Endothelial cell (in vitro differentiated cells): ENCODE measurements at places on chromosomes 6 and 20.

DNA sequence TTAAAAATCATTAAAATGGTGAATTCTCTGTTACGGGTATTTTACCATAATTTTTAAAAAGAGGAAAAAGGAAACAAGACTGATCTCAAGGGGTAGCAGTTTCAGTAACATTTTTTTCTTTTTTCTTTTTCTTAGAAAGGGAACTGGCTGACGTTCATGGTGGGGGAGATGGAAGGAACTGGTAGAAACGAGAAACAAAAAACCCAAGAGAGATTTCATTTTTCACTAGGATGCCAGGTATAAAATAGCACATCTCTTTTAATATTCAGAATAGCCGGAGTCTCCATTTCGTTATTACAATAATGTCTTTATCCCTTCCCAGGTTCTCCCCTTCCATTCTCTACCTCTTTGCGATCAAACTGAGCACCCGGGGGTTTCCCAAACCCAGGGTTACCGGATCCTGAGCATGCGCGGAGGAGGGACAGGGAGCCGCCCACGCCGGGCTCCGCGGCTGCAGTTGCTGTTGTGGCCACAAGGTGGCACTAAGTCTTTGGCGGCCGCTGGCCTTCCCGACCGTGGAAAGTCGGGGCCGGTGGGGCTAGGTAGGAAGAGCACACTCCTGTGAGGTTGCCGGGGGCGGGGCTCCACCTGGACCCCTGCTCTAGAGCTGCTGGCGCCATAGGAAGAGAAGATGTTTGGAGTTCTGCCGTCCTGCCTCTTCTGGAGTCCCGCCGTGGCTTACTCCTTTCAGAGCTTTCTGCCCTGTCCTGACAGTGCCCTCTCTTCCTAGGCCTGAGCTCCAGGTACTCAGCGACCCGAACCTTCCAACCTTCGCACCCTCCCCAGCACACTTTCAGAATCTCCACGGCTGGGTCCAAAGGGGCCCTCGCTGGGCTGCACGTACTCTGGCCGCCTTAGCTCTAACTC is 146.8 kb downstream of the SH3BGRL2 start:
- DNase-seq, result peak; percentile 86

DNA sequence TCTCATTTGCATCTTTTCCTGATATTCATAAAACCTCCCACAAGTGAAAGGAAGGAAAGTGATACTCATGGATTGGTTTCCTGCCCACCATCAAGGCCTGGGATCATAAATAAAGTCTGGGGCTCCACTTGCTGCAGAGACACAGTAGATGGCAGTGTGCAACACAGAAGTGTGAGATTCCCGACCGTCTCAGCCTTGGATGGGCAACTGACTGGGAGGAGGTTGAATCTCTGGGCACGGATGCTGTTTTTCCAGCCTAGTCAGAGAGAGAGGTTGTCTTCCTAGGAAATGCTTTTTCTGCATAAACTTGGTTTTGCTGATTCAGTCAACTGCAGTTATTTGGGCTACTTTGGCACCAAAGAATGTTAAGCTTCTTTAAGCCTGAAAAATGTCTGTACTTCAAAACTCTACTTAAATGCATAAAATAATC is 9.9 kb upstream of the RFPL4B start:
- DNase-seq, result peak; percentile 61

- DNase-seq, result no peak
These were observed 16.2 kb downstream of the GABRR2 start for GRCh38 chr6:89298680-89299465.

- DNase-seq, result no peak
These were observed 55.9 kb downstream of the BCAS4 start for GRCh38 chr20:50850721-50851286.

DNA sequence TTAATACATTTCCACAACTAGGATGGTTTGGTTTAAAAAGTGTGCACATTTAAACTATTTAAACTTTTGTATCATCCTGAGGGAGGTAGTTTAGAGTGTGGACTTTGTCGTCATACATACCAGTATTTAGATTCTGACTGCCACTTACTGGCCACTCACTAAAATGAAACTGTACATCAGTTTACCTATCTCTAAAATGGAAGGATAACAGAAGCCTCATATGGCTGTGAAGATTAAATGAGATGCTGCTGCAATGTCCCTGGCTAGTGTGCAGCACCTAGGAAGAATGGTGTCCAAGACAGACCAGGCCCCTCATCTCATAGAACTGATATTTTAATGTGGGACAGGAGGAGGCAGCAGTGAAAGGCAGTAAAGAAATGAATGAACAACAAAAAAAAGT is 12.0 kb upstream of the PKIG start:
- DNase-seq, result no peak

- no peak for DNase-seq
These were observed 356.6 kb upstream of the JAG1 start for GRCh38 chr20:11030351-11030750.

DNA sequence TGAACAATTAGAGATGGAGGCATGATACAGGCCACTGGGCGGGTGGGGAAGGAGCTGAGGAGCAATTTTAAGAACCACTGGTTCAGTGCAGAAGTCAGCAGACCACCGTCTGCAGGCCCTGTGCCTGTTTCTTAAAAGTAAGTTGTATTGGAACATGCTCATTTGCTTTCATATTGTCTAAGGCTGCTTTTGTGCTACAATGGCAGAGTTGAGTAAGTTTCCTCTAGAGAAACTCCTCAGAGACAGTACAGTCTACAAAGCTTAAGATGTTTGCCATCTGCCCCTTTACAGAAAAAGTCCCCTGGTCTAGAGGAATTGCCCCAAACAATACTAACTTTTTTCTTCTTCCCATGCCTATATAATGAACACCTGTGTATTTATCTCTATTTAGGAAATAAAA is 28.5 kb upstream of the UBE2J1 start:
- DNase-seq, result no peak

DNA sequence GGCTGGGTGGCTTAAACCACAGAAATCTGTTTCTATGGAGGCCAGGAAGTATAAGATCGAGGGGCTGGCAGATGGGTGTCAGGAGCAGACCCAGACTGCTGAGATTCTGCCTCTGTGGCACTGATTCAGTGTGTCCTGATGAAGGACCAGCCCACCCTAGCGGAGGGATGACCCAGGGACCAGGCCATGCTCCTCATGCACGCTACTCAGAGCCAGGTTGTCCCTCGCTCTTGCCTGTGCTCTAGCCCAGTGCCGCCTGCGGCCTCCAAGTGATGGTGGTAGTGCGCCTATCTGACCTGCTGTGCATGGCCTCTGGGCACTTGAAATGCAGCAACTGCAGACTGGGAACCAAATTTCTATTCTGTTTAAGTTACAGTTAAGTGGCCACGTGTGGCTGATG is 13.1 kb upstream of the APMAP start:
- no peak for DNase-seq

- no peak for DNase-seq
These were observed 1.4 kb upstream of the ZBP1 start for GRCh38 chr20:57621421-57622200.

GRCh38 chr6:20402342-20403069 is 827 bp downstream of the E2F3 start:
- DNase-seq, result peak; percentile 54

DNA sequence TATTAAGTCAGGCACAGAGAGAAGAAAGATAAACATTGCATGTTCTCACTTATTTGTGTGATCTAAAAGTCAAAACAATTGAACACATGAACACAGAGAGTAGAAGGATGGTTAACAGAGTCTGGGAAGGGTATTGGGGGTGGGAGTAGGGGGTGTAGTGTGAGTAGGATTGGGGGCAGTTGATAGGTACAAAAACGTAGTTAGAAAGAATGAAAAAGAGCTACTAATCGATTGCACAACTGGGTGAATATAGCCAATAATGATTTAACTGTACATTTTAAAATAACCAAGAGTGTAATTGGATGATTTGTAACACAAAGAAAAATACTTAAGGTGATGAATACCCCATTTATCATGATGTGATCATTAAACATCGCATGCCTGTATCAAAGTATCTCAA is 333.3 kb downstream of the HAO1 start:
- no peak for DNase-seq

DNA sequence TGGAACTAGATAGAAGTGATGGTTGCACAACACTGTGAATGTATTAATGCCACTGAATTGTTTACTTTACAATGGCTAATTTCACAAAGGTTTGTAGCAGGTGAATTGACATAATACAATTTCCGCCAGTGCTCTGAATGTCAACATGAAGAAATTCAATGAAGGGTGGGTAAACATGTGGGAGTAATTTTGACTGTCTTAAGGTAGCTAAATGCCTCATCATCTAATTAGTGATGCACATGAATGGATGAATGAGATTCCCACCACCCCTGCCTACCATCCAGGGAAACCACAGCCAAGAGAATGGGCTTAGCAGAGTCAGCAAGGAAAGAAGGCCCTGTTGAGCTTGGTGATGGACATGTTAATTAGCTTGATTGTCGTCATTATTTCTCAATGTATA is 275.3 kb downstream of the ALDH8A1 start:
- no peak for DNase-seq

- DNase-seq, result no peak
These were observed 34.2 kb downstream of the CLVS2 start for GRCh38 chr6:123030282-123030681.

DNA sequence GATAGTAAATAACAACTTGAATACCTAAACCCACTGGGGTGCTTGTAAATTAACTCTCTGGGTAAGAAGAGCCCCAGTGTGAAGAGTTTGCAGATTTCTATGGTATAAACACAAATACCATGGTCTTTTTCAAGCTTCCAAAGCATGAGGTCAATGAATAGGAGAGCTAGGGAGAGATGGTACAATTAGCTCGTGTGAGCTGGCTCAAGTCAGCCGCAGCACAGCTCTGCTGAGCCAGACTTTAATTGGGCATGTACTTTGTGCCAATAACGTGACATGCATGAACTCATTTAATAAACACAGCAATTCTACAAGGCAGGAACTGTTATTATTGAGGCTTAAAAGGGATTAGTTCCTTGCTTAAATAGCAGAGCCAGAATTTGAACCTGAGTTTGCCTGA is 684.2 kb downstream of the KIF16B start:
- no peak for DNase-seq

GRCh38 chr20:59573837-59574236 is 30.5 kb upstream of the PHACTR3 start:
- DNase-seq, result no peak

DNA sequence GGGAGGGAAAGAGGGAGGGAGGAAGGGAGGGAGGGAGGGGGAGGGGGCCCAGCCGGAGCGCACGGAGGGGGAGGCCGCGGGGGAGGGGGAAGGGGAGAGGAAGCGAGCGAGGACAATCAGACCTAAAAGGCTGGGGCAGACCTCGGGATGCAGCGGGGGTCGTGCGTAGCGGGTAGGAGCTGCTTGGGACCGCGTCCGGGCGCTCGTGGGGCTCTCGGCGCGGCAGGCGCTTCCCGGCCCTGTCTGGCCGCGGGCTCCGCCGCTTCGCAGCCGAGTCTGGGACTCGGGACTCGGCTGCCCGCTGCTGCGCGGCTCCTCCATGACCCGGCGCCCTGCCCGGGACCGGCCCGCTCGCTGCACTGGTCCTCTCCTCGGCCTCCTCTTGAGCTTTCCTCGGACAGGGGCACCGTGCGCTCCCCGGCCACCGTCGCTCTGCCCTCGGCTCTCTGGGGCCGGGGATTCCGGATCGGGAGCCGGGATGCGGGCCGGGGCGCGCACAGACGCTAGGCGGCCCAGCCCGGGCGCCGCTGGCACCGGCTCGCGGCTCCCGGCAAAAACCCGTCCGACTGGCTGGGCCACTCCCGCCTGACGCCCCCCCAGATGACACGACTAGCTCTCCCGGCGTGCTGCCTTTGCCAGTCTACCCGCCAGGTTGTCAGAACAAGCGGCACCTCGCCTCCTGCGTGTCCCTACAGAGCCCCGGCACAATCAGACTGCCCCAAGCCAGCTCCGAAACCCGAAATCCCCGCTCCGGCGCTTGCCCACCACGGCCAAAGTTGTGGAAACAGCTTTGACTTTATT is 2.2 kb downstream of the TFAP2A start:
- no peak for DNase-seq

DNA sequence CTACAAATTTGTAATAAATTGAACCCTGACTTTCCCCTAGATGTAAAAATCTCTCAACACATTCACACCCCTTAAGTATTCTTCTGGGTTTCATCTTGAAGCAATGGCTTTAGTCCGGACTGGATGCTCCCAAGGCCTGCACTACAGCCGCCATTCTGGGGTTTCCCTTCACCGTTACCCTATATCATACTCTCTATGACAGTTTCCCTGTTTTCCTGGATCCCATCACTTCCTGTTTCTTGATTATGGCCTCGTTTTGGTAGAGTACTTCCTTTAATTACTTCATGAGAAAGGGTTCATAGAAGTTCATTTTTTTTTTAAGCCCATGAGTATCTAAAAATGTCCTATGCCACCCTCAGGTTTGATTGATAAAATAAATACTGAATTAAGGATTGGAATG is 11.7 kb downstream of the FIG4 start:
- DNase-seq, result no peak

DNA sequence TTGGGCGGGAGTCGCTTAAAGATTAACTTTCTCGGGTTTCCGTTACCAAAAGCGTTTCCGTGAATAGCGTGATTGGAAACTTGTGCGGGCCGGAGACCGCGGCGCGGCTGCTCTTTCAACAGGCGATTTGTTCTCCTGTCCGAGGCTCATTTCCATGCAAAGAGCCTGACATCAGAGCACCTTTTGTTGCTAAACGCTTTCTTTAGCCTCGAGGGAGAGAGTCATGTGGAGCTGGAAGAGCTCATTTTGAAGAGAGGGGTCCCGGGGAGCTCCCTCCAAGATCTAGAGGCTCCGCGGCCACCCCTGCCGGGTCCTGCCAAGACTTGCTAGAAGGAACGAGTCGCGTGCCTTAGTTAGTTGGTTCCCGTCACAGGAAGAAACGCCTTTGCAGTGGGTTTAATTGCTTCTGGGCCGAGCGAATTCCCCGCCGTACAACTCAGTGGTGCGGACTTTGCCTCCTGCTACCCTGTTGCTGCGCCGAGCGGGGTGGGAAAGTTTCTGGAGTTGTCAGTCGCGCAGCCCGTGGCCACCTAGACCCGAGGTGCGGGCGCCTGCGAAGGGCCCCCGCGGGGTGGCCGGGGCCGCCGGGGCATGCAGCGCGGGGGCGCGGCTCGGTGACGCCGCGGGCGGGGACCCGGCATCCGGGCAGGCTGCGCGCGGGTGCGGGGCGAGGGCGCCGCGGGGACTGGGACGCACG is at the start of gene SASH1:
SASH1 (plus strand) TSS at position 489 of the 697 bp plus-strand sequence. CDS start 230 bp downstream, outside the sequence.
- DNase-seq, result peak; percentile 64
